Fibroblast of villous mesenchyme (primary cell): ENCODE measurements at places on chromosomes 4 and X. TPM values are rescaled to one million over a fixed set of nuclear protein-coding genes. Genes with fewer than 3 reads are reported as not detected.
A peak's percentile ranks its signal among the peaks of the same experiment; 100 is the strongest.

GRCh38 chr4:57410331-57411052 is 300.3 kb upstream of the IGFBP7 start:
- no peak for DNase-seq

GRCh38 chrX:53055244-53055849 is 6.8 kb downstream of the GPR173 start:
- DNase-seq, result no peak

DNA sequence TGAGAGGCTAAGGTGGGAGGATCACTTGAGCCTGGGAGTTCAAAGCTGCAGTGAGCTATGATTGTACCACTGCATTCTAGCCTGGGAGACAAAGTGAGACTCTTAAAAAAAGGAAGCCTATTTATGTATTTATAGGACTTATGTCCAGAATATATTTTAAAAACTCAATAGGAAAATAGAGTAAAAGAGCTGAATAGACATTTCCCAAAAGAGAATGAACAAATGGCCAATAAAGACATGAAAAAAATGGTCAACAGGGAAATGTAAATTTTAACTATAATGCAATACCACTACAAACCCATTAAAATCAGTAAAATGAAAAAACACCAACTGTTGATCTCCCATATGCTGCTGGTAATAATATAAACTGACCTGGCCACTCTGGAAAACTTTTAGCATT is 115.0 kb downstream of the HUWE1 start:
- no peak for DNase-seq

DNA sequence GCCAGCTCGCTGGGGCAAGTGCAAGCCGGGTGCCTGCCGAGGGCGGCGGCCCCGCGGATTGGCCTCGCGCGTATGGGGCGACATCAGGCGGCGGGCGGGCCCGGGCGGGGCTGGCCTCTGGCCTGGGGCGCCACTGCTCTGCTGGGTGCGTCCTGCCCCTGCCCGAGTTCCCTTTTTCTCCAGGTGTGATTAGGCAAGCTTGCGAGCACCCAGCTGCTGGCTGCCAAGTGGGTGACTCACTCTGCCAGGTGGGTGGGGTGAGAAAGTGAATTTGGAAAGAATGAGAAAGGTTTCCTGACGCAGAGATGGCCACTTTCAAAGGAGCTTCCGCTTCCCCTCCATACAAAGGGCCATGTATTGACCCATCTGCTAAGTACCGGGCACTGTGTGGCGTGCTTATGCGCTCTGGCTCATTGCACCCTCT is 32.5 kb downstream of the FGFBP1 start:
- no peak for DNase-seq

- peak; percentile 42 for DNase-seq
These were observed 1.5 kb downstream of the FHDC1 start for GRCh38 chr4:152937336-152938236.

GRCh38 chr4:55791666-55792065 is 27.9 kb upstream of the EXOC1L start:
- no peak for DNase-seq

GRCh38 chr4:36930562-36931111 is 313.9 kb upstream of the NWD2 start:
- DNase-seq, result no peak

DNA sequence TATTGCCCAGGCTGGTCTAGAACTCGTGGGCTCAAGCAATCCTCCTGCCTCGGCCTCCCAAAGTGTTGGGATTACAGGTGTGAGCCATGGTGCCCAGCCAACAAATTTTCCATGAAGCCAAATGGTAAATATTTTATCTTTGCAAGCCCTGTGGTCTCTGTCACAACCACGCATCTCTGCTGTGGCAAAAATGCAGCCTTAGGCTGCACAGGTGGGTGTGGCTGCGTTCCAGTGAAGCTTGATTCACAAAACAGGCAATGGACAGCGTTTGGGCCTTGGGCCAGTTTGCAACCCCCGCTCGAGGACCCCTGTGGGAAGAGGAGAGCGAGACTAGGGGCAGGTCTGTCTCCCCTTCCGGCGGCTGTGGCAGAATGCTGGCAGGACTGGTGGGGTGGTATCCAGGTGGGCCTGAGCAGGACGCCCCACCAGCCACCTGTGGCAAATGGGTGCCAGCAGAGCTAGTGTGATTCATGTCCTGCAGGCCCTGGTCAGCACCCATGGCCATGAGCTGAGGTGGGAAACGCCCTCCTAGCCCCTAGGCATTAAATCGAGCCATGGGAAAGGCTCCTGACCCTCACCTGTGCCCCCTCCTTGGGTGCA is 19.7 kb downstream of the HTRA3 start:
- no peak for DNase-seq

DNA sequence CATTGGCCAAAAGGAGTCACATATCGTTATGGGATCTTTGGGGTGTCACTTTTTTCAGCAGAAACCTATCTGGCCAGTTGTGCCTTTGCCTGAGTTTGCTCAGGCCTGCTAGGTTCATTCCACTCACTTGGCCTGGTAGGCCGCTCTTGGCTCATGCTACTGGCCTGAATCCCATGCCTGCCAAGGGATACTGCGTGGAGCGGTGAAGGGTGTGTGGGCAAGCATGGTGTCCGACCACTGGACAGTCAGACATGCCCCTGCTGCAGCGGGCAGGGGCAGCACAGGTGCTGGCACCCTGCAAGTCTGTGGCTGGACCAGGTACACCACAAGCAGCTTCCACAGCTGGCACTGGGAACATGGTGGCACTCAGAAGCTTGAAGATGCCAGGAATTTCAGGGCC is 11.3 kb upstream of the PPM1K start:
- DNase-seq, result no peak

GRCh38 chrX:106247162-106247561 is 79.1 kb downstream of the PWWP3B start:
- DNase-seq, result peak; percentile 16

DNA sequence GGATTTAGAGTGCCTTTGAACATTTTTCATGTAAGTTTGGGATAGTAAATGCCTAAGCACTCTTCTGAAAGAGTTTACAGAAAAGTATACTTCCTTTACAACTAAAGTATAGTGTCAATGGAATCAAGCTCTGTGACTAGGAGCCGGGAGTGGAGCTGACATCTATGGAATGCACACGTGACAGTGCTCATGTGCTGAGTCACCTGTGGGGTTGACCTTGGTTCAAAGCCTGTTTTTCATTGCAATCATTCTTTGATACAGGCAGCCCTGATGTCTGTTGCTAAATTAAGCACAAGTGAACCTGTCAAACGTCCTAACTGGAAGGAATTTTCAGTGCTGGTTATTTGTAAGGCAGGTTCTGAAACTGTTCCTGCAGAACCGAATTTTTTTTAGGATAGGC is 82.5 kb downstream of the GPAT3 start:
- peak; percentile 64 for DNase-seq

DNA sequence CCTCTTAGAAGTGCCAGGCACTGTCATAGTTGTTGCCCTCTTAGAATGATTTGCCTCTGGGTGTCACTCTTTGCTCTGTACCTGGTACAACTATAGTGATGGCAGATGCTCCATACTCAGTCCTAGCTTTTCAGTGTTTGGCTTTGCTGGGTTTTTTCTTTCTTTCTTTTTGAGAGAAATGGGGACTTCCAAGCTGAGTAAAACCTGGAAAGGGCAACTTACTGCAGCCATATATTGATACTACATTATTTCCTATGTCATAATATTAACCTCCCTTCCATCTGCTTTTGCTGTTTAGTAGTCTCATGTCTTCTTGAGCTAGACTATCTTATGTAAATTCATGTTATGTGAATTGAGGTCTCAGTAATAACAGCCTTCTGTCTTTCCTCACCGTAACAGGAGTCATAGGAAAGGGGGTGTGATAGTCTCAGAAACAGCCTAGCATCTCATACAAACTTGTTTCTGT is 49.0 kb downstream of the NIPAL1 start:
- DNase-seq, result no peak

DNA sequence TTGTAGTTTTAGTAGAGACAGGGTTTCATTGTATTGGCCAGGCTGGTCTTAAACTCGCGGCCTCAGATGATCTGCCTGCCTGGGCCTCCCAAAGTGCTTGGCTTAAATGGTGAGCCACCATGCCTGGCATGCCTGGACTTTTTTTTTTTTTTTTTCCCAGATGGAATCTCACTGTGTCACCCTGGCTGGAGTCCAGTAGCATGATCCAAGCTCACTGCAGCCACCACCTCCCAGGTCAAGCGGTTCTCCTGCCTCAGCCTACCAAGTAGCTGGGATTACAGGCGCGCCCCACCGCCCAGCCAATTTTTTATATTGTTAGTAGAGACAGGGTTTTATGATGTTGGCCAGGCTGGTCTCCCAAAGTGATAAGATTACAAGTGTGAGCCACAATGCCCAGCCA is 8.4 kb downstream of the UBE2K start:
- DNase-seq, result peak; percentile 82

- no peak for DNase-seq
These were observed 66.2 kb upstream of the SHISA3 start for GRCh38 chr4:42331040-42331439.

DNA sequence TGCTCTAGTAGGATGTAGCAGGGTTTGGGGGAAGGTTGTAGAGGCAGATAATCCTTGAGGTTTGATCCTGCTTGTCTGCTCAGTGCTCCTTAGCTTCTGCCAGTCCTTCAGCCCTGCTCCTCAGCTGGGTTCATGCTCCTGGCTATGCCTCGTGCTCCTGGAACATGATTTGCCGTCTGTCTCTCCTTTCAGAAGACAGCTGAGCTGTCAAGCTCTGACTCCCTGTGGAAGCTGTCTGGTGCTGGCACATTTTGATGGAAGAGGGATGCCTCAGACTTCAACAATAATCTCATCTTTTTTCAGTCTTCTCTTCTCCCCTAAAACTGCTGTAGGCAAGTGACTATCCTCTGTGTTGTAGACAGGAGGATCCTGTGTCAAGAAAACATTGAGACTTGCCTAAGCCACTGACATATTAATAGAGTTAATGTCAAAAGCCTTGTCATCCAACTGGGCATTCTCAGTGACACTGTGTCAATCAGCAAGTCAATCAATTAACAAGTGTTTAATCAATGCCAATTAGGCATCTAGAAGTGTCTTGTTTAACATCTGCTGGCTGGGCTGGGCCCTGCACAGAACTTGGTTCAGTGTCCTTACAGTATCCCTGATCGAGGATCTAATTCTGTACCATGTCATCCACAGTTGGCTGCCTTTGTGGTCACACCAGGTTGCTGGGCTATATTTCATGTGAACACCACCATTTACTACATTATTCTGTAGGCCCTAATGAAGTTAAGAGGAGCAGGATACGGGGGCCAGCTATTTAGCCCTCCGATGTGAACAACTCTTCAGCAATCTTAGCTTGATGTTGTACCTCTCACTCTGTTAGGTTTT is 96.7 kb downstream of the SYNPO2 start:
- no peak for DNase-seq

- DNase-seq, result peak; percentile 75
These were observed 5.5 kb upstream of the WFS1 start for GRCh38 chr4:6264225-6264540.

DNA sequence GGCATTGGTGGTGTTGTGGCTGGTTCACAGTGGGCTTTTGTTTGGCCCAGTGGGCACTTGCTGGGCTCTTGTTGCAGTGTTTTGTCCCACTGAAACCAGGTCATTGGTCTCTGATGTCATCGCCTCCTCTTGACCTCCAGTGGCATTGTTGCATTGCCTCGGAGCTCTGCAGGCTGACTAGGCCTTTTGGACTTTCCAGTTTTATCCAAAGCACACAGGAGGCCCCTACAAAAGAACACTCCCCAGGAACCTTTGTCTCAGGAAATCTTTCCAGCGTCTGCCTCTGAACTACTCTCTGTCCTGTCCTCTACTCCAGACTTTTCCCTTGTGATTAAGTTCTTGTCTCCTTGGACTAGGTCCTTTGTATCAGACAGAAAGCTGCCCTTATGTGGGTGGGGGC is 54.8 kb downstream of the COQ2 start:
- no peak for DNase-seq

DNA sequence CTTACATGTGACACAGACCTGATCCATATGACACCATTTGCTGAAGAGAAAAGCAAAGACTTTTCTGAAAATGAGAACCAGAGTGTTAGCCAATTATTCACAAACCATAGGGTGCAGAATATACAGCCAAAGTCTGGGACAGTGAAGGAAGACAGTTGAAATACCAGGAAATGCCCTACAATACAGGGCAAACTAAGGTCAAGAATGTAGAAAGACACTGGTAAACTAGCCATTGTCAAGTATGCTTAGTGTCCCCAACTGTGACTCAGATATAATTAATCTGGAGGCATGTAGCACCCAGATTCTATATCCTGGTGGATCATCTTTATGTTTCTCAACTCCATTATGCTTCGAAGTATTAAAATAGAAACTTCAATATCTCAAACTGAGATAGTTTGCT is 200.9 kb upstream of the FSTL5 start:
- DNase-seq, result no peak

DNA sequence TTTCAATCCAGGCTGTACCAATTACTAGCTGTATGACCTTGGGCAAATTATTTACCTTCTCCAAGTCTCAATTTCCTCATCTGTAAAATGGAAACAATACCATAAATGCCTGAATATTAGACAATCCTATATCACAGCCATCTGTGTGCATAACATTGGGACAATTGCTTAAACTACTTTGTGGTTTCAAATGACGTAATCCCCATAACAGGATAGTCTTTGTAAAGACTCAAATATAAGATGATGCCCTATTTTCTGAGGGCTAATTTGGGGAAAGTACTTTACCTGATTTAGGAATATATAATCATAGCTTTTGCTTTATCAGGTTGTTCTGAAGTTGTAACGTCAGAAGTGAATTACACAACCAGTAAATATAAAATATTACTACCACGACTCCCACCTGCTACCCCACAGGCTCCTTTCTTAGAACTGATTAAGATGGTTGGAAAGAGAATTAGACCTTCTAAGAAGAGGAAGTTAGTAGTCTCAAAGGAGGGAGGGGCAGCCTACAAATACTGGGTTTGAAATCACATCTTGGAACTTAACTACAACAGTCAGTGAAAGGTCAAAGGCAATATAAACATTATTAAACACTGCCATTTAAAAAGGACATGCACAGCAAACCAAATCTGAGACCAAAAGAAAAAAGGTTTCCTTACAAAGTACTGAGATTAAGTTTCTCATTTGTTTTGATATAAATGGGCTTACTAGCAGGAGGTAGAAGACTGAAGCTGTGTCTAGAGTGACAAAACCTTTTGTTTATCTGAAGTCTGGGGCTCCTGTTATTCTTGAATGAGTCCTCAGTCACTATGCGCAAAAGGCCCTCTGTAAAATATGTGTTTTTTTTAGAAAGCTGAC is 215.0 kb downstream of the SCFD2 start:
- peak; percentile 21 for DNase-seq

Gene PCDH7
- 53.1 and 122 TPM in 2 replicates for total RNA-seq

Gene MAGEA11
- total RNA-seq, result not detected in 2 replicates

Gene WDR44
- total RNA-seq, result 21.9 and 28.9 TPM in 2 replicates

Gene PTPN13
- 68.3 and 73.0 TPM in 2 replicates for total RNA-seq

Gene PF4V1
- not detected in 2 replicates for total RNA-seq

Gene ERCC6L
- 2.3 and 5.6 TPM in 2 replicates for total RNA-seq

Gene RGN
- 3.5 and 6.5 TPM in 2 replicates for total RNA-seq
